ENCODE measurements at places on chromosomes 6 and 20. TPM values are rescaled to one million over a fixed set of nuclear protein-coding genes. Genes with fewer than 3 reads are reported as not detected.

RPL10A gene
- 782 TPM for total RNA-seq

BPIFB2 gene
- total RNA-seq: not detected

ULBP1 gene
- total RNA-seq: not detected

DNA sequence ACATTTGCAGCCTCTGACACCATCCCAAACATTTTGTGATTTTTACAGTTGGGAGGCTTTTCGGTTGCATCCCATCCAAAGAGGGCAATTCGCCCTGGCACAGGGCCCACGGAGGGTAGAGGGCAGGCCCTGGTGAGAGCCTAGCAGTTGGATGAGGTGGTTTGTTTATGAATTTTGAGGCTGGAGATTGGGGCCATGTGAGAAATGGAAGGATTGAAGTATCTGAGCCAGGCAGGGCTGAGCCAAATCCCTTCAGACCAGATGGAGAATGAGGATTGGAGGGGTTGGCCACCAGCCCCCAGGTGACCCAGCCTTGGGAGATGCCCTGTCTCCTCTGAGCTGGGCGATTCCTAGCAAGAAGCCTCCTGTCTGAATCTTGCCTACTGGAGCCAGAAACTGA lies 52.6 kb upstream of the CCDC167 start:
- no peaks in the 10 kb centered on the region for H3K36me3 ChIP-seq
- no peak overlapping the region for H3K4me3 ChIP-seq
- H3K27ac ChIP-seq: no peak overlapping the region
- no peak for DNase-seq
- no peaks in the 10 kb centered on the region for H3K4me1 ChIP-seq

GRCh38 chr6:34947561-34947960 lies 58.5 kb downstream of the ANKS1A start:
- no peak overlapping the region for H3K27ac ChIP-seq
- no peaks in the 10 kb centered on the region for H3K27me3 ChIP-seq
- DNase-seq: no peak
- no peak overlapping the region for H3K4me3 ChIP-seq
- no peaks in the 10 kb centered on the region for H3K36me3 ChIP-seq

GRCh38 chr6:82588020-82588419 lies 224.4 kb downstream of the TPBG start:
- no peaks in the 10 kb centered on the region for H3K36me3 ChIP-seq
- H3K27ac ChIP-seq: no peak overlapping the region
- DNase-seq: no peak

DNA sequence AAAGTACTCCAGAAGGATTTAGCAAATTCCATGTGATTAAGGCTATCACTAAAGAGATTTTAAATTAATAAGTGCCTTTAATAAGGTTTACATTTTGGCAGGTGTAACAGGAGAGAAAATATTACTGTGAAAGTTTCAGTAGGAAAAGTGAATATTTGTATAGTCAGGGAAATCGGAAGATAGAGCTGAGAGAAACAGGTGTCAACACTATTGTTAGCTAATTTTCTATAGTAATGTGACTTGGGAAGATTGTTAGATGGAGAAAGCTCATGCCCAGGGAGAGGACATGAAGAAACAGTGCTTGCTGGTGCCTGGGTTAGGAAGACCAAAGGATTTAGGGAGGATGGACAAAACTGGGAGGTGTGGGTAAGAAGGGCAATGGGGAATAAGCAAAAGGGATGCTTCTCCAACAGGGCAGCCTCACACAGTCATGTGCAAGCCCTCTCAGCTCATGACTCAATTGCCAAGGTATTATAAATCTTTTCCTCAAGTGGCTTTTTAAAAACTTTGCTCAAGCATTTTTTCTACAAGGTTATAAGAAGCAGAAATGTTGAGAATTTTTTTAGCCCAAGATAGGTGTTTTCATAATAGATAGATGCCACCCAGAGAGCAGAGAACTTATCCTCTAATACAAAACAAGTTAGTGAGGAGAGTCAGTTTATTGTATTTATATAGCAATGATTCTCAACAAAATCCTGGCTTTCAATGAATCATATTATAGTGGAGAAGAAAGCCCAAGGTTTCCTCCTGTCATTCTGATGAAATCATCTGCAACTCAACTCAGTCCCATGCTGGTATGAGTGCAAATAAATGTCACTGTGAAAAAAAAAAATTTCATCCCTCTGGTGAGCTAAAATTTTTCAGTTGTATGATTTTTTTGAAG lies 325.2 kb upstream of the NT5E start:
- DNase-seq: no peak
- no peak overlapping the region for H3K4me3 ChIP-seq
- H3K4me1 ChIP-seq: no peaks in the 10 kb centered on the region
- no peaks in the 10 kb centered on the region for H3K36me3 ChIP-seq
- H3K27me3 ChIP-seq: no peaks in the 10 kb centered on the region

GRCh38 chr20:37262505-37262904 lies 891 bp upstream of the GHRH start:
- no peak for DNase-seq
- H3K4me3 ChIP-seq: no peak overlapping the region
- H3K4me1 ChIP-seq: no peaks in the 10 kb centered on the region
- H3K27ac ChIP-seq: no peak overlapping the region
- H3K36me3 ChIP-seq: no peaks in the 10 kb centered on the region

GRCh38 chr6:27178860-27179259 lies 68.6 kb upstream of the PRSS16 start:
- no peaks in the 10 kb centered on the region for H3K36me3 ChIP-seq
- peaks cover 19% of the 10 kb centered on the region for H3K4me1 ChIP-seq

DNA sequence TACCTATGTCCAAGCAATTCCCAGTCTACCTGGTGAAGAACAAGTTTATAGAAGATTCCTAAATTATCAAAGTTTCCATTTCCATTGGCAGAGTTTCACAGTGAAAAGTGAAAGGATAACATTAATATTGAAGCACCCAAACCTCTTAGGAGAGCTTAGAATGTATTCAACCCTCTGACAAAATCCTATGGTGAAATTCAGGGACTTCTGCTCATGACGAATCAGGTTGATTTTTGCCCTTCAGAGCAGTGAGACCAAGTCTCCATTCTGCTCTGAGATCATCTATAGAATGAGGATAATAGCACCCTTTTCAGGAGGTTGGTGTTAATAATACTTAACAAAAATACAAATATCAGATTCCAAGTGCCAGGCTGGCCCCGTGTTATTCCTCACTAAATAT lies 15.5 kb downstream of the SERPINB1 start:
- H3K36me3 ChIP-seq: no peaks in the 10 kb centered on the region
- no peak overlapping the region for H3K27ac ChIP-seq
- no peak overlapping the region for H3K4me3 ChIP-seq

DNA sequence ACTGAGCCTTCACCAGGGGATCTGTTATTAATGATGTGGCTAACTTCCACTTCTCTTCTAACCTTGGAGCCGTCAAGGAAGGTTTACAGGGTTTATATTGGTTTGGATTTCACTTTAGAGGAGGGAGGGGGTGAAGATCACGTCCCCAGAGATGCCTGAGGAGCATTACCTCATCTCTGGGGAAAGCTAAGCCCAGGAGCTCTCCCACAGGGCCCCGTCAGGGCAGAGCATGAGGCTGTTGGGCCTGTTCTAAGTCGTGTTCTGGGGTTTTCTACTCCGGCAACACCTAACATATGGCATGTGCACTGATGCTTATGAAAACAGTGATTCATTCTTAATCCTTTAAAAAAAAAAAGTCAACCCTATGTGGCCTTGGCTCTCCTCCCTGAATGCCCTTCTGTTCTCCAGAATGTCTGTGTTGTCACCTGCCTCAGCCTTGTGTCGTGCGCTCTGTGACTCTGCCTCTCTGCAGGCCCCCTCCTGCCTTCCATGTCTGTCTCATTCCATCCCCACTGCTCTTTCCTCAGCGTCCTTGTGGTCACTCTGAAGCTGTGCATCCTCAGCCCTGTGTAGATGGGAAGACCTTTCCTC lies 97.4 kb upstream of the JARID2 start:
- no peak overlapping the region for H3K4me3 ChIP-seq
- no peaks in the 10 kb centered on the region for H3K36me3 ChIP-seq
- H3K4me1 ChIP-seq: no peaks in the 10 kb centered on the region
- no peak for DNase-seq

- no peak overlapping the region for H3K4me3 ChIP-seq
- no peaks in the 10 kb centered on the region for H3K36me3 ChIP-seq
- H3K27me3 ChIP-seq: no peaks in the 10 kb centered on the region
- no peak for DNase-seq
- no peaks in the 10 kb centered on the region for H3K4me1 ChIP-seq
Measured at GRCh38 chr20:19560881-19561480, 197.1 kb upstream of the RIN2 start.

DNA sequence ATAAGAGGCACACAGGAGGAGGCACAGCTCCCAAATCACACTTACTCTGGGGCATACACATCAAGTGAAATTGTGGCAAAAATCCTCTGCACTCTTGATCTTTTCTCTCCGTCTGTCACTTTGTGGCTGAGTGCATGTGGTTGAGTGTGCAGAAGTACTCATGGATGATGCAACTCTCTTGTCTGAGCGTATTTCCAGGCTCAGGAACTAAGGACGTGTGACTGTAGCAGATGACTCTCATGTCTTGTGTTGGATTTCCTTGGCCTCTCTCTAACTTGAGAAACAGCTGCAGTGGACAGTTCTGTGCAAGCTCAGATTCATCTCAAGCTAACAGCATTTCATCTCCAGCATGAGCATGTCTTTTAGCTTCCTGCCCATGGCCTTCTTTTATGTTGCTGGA lies 245.4 kb upstream of the FLRT3 start:
- DNase-seq: no peak
- no peaks in the 10 kb centered on the region for H3K4me1 ChIP-seq
- H3K27ac ChIP-seq: no peak overlapping the region
- H3K36me3 ChIP-seq: no peaks in the 10 kb centered on the region
- H3K27me3 ChIP-seq: no peaks in the 10 kb centered on the region

GRCh38 chr6:29519291-29520010 lies 31.7 kb upstream of the MAS1L start:
- peaks cover 8% of the 10 kb centered on the region for H3K4me1 ChIP-seq
- no peak overlapping the region for H3K4me3 ChIP-seq
- no peaks in the 10 kb centered on the region for H3K27me3 ChIP-seq
- H3K36me3 ChIP-seq: no peaks in the 10 kb centered on the region

- H3K4me3 ChIP-seq: no peak overlapping the region
- peaks cover 11% of the 10 kb centered on the region for H3K4me1 ChIP-seq
- peak; percentile 44 for DNase-seq
- no peaks in the 10 kb centered on the region for H3K27me3 ChIP-seq
Measured at GRCh38 chr6:3247255-3248146, 11.2 kb upstream of the PSMG4 start.

DNA sequence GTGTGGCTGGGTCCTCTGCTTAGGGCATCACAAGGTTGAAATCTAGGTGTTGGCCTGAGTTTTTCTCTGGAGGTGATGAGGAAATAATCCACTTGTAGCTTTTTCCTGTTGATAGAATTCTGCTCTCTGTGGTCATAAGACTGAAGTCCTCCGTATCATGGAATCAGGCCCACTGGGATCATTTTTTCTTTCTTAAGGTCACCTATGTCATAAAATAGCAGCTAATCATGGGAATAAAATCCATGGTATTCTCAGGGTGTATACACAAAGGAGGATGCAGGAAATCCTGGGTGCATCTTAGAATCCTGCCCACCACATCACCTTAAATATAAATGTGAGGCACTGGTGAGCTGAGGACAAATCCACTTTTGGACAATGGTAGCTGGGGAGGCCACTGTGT lies 72.7 kb downstream of the PRDM1 start:
- no peaks in the 10 kb centered on the region for H3K27me3 ChIP-seq
- H3K4me3 ChIP-seq: no peak overlapping the region
- H3K27ac ChIP-seq: no peak overlapping the region
- H3K4me1 ChIP-seq: no peaks in the 10 kb centered on the region
- no peaks in the 10 kb centered on the region for H3K36me3 ChIP-seq

DNA sequence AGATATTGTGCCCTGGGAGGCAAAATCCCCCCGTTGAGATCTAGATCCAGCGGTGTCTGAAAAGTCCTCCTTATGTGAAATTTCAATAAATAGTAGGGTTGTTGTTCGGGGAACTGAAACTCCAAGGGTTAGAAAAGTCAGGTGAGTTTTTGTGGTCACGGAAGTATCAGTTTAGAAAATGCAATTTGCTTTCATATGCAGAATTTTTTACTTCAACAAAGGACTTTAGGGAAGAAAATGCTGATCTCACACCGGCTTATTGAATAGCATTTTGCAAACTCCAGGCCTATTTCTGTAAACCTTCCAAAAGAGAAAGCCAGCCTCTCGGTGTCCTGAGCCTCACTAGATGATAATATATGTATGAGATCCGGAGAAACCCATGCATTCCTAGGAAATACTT lies 254.7 kb downstream of the TSHZ2 start:
- no peak for DNase-seq
- no peak overlapping the region for H3K27ac ChIP-seq
- no peaks in the 10 kb centered on the region for H3K4me1 ChIP-seq
- H3K36me3 ChIP-seq: no peaks in the 10 kb centered on the region

GRCh38 chr6:69378326-69378725 lies 418.5 kb downstream of the LMBRD1 start:
- H3K36me3 ChIP-seq: no peaks in the 10 kb centered on the region
- no peaks in the 10 kb centered on the region for H3K4me1 ChIP-seq
- H3K27ac ChIP-seq: no peak overlapping the region
- H3K27me3 ChIP-seq: no peaks in the 10 kb centered on the region
- no peak overlapping the region for H3K4me3 ChIP-seq

GRCh38 chr6:89630488-89630887 lies 8.1 kb downstream of the LYRM2 start:
- H3K4me3 ChIP-seq: no peak overlapping the region
- DNase-seq: peak; percentile 8
- H3K27ac ChIP-seq: no peak overlapping the region
- H3K4me1 ChIP-seq: no peaks in the 10 kb centered on the region
- no peaks in the 10 kb centered on the region for H3K27me3 ChIP-seq

DNA sequence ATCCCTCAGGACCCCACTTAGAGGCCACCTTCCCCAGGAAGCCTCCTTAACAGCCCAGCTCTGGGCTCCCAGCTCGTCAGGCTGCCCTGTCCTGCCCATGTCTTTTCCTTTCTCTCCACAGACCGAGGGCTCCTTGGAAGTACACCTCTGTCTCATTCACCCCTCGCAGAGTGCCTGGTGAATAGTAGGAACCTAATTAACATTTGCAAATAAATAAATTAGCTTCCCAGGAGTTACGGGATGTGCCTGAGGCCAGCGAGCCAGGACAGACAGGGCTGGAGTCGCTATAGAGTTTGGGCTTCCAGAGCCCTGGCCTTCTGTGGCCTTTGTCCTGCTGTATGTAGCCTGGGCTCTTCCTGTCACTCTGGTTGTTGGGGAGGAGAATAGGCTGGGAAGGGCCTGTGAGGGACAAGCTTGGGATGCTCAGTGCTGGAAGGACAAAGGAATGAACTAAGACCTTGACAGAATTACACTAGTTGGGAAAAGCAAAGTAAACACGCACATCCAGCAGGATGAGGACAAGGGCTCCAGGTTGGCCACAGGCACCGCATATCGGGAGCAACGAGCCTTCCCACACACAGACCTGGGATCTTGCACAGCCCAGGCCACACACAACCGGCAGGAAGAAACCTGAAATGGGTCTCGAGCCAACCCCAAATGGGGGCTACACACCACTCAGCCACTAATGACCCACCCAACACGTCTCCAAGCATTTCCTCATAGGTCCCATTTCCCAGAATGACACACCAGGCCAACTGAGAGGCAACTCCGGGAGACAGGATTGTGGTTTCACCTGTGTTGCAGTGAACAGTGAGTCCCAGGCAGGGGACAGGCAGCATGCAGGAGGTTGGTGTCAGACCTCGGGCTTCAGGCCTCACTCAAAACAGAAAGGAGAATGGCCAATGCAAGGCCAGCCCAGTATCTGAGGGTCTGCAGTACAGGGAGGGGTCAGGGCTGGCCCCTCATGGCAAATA lies 9.7 kb downstream of the MAP1LC3A start:
- H3K36me3 ChIP-seq: no peaks in the 10 kb centered on the region
- DNase-seq: no peak
- H3K27me3 ChIP-seq: no peaks in the 10 kb centered on the region
- no peak overlapping the region for H3K27ac ChIP-seq
- no peaks in the 10 kb centered on the region for H3K4me1 ChIP-seq
- no peak overlapping the region for H3K4me3 ChIP-seq

All from body of pancreas (tissue), 4 donors.